Stimulated activated CD8-positive, alpha-beta memory T cell treated with anti-CD3 and anti-CD28 coated beads, Interleukin-15, amount 100 ng/mL, for 4 hours (primary cell): ENCODE measurements at places on chromosomes 11 and 22.

GRCh38 chr11:22879630-22880029 is 19.4 kb upstream of the CCDC179 start:
- no peak for DNase-seq

GRCh38 chr11:72848846-72849466 is 34.7 kb downstream of the ATG16L2 start:
- no peak for DNase-seq

DNA sequence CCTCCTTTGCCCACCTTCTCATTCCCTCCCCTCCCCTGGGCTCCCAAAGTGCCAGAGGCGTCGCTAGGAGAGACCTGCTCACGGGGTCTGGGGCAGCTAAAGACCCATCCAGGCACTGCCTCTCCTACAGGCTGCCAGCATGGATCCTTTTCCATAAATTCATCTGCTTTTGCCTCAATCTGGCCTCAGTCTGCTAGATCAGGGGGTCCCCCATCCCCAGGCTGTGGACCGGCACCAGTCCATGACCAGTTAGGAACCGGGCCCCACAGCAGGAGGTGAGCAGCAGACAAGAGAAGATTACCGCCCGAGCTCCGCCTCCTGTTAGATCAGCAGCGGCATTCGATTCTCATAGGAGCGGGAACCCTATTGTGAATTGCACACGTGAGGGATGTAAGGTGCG is 12.3 kb downstream of the LTO1 start:
- no peak for DNase-seq

DNA sequence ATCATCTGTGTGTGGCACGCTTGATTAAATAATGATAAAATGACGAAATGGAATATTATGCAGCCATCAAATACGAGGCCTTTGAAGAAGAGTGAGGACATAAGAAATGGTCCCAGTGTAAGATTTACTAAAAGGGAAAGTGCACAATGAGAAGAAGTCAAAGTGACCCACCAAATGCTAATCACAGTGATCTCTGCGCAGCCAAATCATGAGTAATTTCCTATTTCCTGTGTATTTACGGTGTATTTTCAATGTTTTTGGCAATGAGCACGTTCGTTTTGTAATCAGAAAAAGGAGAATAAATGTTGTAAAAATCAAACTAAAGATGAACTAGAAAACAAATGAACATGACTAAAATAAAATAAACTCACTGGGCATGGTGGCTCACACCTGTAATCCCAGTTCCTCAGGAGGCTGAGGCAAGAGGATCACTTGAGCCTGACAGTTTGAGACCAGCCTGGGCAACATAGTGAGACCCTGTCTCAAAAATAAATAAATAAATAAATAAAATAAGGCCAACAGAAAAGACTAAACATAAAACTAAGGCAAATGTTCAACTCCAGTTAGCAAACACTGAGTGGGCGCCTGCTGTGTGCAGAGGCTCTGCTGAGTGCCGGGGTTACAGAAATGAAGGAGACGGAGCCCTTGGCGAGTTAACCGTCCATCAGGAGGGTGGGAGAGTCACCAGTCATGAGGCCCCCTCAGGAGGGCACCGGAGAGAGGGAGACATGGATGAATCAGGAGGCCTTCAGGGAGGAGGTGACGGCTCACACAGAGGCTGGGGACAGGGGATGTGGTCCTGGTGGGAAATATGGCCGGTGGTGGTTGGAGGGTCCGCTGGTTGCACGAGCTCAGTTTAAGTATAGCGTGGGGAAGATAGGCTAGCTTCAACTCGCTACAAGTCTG is 26.0 kb upstream of the CBX7 start:
- DNase-seq, result no peak

DNA sequence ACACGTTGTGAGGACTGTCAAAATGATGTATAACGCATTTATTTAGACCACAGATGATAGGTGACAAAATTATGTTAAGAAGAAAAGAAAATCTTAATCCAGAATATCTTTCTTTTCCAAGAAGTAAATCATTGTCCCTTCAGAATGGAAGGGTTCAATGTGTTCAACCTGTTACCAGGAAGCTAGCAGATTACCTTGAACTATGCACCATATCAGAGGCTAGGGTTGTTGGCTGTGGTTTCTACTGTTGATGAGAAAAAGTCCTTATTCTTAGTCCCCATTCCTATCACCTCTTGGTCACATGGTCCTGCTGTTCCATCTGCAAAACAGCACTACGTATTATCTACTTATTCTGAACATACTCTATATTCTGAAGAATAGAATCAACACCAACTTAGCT is 339.5 kb upstream of the CADM1 start:
- no peak for DNase-seq

- DNase-seq, result no peak
These were observed 40.8 kb downstream of the MAP6 start for GRCh38 chr11:75627906-75628668.
